PC-9 (cell line): ENCODE measurements at places on chromosomes 2 and 18. TPM values are rescaled to one million over a fixed set of nuclear protein-coding genes. Genes with fewer than 3 reads are reported as not detected.

Gene PAX8
- 5.8 and 6.4 TPM in 2 replicates for total RNA-seq

Gene DPP10
- total RNA-seq = not detected in 2 replicates

Gene FSHR
- total RNA-seq = not detected in 2 replicates

Gene HRH4
- total RNA-seq = 0.18 TPM in 1 of 2 replicates, not detected in the other

Gene HOXD9
- total RNA-seq = not detected in 2 replicates

Gene DOCK10
- 28.9 and 33.6 TPM in 2 replicates for total RNA-seq

Gene AQP12A
- total RNA-seq = not detected in 2 replicates

Gene TMEM37
- 1.2 TPM in 2 replicates for total RNA-seq

Gene TDRD15
- total RNA-seq = 1.9 and 2.9 TPM in 2 replicates

Gene NT5DC4
- 6.1 and 6.5 TPM in 2 replicates for total RNA-seq

Gene KCNG3
- total RNA-seq = 1.3 and 2.1 TPM in 2 replicates

Gene CPO
- total RNA-seq = not detected in 2 replicates

Gene KCNG2
- not detected in 2 replicates for total RNA-seq

Gene FRZB
- 0.15 TPM in 2 replicates for total RNA-seq

Gene PEX13
- 28.4 and 32.4 TPM in 2 replicates for total RNA-seq

Gene SPEG
- total RNA-seq = 46.8 and 55.8 TPM in 2 replicates
